Renal pelvis (tissue), 12 donors: ENCODE measurements at places on chromosomes 5 and 9.

- DNase-seq = no peak
These were observed 143.5 kb downstream of the FANCC start for GRCh38 chr9:95174038-95174437.

- no peak for DNase-seq
These were observed 553.3 kb upstream of the SGCD start for GRCh38 chr5:155773680-155774079.

DNA sequence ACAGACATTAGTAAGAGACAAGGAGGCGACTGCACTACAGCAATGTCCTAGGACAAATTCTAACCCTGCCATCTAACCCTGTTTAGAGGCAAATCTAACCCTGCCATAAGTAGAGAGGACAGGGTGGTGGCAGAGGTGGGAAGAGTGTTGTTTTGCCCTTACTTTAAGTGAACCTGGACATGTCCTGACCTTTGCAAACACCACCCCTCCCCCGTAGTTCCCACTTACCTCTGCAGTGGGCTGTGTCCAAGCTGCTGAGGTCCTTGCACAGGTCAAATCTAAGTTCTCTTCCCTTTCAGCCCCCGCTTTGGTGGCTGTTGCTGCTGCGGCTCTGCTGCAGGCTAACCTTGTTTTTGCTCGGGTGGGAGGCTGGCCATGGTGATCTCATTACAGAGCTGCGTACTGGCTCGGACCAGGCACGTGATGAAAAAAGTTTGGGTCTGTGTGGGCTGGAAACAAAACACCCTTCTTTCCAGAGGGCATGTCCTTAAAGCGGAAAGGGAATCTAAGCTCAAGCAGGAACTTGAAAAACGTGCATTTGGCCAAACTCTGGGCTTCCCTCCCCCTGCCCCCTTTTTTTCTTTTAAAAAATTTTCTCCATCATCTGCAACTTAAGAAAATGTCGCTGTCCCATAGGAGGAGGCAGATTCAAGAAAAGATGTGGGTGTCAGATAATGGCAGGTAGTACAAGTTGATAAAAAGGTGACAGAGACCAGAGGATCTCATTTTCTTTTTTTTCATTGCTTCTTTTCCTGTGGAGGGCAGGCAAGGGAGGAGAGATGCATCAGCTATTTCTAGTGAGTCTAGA, at the start of gene FAXDC2:
TSS of gene FAXDC2 (minus strand) at position 349 of the 808 bp plus-strand sequence. CDS start 12,425 bp downstream, outside the sequence.
- peak; percentile 93 for DNase-seq

GRCh38 chr9:94016744-94017143, 61.6 kb upstream of the BARX1 start:
- DNase-seq = no peak

GRCh38 chr5:79295029-79295428, 59.1 kb downstream of the JMY start:
- no peak for DNase-seq

DNA sequence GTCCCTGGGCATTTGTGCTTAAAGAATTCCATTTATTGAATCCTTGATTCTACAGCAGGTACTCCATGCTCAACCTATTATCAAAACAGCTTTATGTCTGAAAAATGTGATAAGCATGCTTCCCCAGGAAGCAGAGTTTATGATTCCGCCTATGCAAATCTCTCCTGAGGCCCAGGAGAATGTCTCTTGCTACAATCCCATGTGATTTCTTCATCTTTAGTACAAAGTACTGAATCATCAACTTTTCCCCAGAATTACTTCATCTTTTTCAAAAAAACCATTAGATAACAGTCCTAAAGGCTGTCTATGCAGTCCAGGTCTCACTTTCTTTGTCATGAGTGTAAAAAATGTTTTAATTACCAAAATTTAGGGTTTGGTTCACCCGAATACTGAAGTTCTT, 130.2 kb upstream of the ADAMTSL1 start:
- no peak for DNase-seq

DNA sequence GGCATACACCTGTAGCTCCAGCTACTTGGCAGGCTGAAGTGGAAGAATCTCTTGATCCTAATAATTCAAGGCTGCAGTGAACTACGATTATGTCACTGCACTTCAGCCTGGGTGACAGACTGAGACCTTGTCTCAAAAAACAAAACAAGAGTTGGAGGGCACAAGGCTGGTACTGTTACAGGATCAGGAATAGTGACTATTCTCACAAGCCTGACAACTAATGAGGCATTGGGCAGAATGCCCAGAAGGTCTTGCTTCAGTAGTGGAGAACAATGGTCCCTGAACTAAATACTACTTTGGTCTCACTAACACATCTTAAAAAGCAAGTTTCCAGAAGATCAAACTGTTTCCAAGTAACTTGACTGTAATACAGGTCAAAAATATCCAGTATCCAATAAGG, 182.9 kb upstream of the RFX3 start:
- peak; percentile 65 for DNase-seq

DNA sequence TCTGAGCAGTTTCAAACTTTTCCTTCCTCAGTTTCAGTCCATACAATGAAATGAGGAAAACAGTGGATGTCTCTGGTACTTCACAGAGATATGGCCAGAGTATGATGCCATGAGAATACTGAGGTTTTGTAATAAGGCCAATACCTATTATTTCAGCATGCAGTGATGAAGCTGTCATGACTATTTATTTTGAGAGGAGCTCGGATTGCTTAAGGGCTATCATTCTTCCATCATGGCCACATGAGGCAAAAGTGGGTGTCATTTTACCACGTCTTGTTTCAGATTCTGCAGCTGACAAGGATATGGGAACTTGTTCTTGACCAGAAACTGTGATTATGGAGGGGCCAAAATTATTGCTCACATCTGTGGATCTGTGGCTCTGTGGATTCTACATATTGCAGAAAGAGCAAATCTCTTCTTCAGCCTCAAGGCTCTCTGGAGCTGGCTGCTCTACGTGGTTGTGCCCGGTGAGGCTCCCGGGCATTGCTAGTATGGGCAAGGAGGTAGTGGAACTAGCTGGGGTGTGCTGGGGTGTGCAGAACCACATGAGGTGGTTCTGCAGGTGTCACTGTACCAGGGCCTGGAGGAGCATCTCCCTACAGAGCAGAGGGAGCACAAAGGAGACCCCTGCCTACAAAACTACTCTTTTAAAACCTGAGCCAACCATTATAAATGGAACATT, 180.3 kb downstream of the SEMA6A start:
- DNase-seq = no peak

GRCh38 chr9:1743121-1743960, 271.8 kb upstream of the SMARCA2 start:
- DNase-seq = no peak

DNA sequence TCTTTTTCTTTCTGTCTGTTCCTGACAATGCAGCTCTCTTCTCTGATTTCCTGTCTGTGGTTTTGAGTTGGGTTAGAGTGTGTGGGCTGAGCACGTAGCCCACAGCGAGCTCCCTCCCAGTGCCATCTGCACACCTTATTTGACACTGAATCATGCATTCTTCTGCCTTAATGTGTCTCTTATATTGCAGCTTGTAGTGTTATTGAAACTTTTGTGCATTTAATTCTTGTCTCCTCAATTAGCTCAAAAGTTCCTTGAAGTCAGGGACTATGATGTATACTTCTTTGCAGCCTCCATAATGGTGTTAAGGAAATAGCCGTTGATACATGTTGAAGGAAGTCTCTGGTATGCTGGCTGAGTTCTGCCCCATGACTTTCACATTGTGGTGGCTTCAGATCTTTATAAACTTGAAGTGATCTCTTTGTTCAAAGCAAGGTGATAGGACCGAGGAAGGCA, 576.2 kb upstream of the CLINT1 start:
- no peak for DNase-seq
